ENCODE measurements at places on chromosomes 4 and X. TPM values are rescaled to one million over a fixed set of nuclear protein-coding genes. Genes with fewer than 3 reads are reported as not detected.

RASGEF1B gene
- 5.3 TPM for total RNA-seq

GK2 gene
- not detected for total RNA-seq

PCYT1B gene
- not detected for total RNA-seq

PLAC1 gene
- total RNA-seq, result not detected

DNA sequence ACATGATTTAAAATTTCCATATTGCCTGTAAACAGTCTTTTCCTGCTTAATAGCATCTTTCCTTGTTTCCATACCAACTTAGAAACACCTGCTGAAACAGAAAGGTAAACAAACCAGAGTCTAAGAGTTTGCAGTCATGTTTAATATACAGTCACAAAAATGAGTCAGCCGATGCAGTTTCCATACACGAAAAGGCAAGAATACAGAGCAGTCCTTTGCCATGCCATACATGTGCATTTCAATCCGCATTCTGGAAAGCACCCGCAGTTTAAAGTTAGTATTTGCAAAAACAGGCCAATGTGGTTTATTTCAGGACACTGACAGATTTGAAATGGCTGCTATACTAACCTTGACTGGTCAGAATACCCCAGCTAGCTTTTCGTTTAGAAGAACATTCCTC lies 32.1 kb downstream of the ASB5 start:
- DNase-seq, result no peak

- no peak for DNase-seq
These were observed 1973.0 kb upstream of the AGA start for GRCh38 chr4:179415037-179415846.

GRCh38 chr4:30875658-30876269 lies 155.6 kb downstream of the PCDH7 start:
- DNase-seq, result no peak

DNA sequence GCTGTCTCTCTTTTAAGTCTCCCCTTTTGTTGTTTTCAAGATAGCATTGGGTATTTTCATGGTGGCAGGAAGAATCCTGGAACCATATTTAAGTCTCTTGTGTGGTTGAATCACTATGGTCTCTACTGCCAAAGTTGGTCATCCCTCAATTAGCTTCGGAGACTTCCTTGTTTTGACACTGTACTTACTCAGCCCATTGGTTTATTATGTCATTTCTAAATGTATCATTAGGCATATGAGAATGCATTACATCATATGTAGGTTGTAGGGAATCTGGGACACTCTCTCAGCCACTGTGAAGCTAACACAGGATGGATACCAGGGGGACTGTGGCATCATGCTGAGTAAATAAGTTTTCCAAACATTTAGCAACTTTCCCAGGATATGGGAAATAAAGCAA lies 211.8 kb downstream of the DTHD1 start:
- DNase-seq, result no peak

GRCh38 chrX:37896511-37896890 lies 49.1 kb upstream of the DYNLT3 start:
- no peak for DNase-seq

DNA sequence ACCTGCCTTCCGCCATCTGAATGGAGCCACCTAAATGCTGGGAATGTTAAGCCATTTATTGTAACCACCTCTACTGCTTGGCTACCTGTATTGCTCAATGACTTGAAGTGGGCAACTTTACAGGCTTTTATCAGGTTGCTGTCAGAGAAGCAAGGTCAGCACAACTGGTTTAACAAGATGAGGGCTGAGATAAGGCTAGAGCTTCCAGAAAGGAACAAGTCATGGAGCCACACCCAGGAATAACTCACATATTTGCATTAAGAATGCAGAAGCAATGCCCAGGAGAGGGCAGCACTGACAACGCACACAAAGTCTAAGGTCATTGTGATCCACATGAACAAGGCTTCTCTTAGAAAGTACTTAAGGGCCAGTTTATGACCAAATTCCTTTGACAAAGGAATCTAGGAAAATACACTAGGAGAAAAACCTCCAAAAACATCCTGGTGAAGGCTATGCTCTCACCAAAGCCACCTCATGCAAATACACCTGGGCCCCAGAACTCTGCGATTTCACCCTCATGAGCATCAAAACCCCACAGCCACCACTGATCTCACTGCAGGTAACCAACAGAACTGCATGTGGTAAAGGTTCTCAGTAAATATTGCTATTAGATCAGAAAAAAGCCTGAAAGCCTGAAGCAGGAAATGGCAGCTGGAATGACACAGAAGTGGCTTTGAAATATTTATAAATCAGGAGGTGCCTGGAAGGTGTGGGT lies 15.0 kb upstream of the STS start:
- DNase-seq, result peak; percentile 17

DNA sequence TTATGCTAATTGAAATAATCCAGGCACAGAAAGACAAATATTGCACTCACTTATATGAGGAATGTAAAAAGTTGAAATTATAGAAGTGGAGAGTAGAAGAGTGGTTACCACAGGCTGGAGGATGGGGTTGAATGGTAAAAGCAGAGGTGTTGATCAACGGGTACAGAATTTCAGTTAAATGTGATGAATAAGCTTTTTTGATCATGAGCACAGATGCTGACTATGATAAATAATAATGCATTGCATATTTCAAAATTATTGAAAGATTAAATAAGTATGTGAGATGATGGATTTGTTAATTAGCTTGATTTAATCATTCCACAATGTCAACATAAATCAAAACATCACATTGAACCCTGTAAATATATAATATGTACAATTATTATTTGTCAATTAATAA lies 213.1 kb downstream of the DCAF12L2 start:
- no peak for DNase-seq

GRCh38 chr4:20037745-20038144 lies 214.0 kb upstream of the SLIT2 start:
- DNase-seq, result no peak

DNA sequence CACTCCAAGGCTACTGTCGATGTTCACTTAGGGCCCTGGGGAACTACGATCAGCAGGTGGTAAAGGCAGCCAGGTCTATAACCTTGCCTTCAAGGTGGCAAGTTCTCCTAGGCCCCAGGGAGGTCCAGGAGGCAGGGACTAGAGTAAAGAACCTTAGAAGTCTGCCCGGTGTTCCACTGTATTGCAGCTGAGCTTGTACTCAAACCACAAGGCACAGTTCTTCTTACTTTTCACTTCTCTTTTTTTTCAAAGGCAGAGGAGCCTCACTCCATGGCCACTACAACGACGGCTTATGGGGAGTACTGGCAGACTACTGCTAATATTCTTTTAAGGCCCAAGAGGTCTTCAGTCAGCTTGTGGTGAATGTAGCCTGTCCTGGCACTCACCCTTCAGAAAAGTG lies 78.8 kb upstream of the GPR174 start:
- DNase-seq, result no peak

- no peak for DNase-seq
These were observed 81.9 kb upstream of the HPGD start for GRCh38 chr4:174604198-174604597.

GRCh38 chrX:145475725-145476124 lies 228.4 kb downstream of the SPANXN1 start:
- DNase-seq, result no peak

GRCh38 chr4:86033171-86033570 lies 326.7 kb downstream of the MAPK10 start:
- peak; percentile 25 for DNase-seq

Data from heart right ventricle (tissue), 16 donors.